ENCODE measurements at places on chromosomes 1 and 21.

GRCh38 chr1:2412773-2413494 is 570 bp upstream of the PEX10 start:
- H3K27me3 ChIP-seq: no peaks in the 10 kb centered on the region
- H3K36me3 ChIP-seq: peaks cover 4% of the 10 kb centered on the region
- DNase-seq: no peak
- peak overlapping the region; percentile 26 for H3K27ac ChIP-seq

DNA sequence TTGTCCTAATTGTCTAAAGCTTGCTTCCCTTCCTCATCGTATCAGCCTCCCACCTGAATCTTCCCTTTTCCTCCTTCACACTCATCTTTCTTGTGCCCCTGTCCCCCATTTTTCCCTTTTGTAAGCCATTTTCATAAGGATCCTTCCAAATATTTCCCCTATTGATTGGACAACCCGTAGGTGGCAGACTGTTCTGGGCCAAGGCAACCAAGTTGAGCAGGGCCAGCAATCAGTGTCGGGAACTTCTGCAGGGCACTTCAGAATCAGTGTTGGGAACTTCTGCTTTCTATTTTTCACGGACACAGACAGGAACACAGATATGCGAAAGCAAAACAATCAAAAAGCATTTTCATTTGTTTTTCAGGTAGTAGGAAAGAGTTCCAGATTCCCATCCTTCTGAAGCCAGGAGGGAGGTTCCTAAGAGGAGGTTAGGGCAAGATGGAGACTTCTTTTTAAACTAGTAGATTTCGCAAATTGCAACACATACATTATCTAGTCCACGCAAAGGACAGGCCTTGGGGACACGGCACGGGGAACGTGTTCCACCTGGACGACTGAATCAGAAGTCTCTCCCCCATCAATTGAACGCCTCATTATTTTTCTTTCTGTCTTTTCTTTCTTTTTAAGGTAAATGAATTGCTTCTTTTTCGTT is 691 bp upstream of the MPZL1 start:
- peaks cover 33% of the 10 kb centered on the region for H3K4me1 ChIP-seq
- peak overlapping the region; percentile 95 for H3K4me3 ChIP-seq
- H3K27ac ChIP-seq: peak overlapping the region; percentile 16

GRCh38 chr1:158577561-158577960 is 2.1 kb downstream of the OR10X1 start:
- no peaks in the 10 kb centered on the region for H3K4me1 ChIP-seq
- no peak overlapping the region for H3K4me3 ChIP-seq
- no peak for DNase-seq
- no peaks in the 10 kb centered on the region for H3K36me3 ChIP-seq
- H3K27ac ChIP-seq: no peak overlapping the region
- no peaks in the 10 kb centered on the region for H3K27me3 ChIP-seq

GRCh38 chr1:167496797-167497619 is 21.3 kb downstream of the CD247 start:
- H3K27me3 ChIP-seq: no peaks in the 10 kb centered on the region
- H3K36me3 ChIP-seq: peaks cover 15% of the 10 kb centered on the region
- H3K27ac ChIP-seq: no peak overlapping the region
- DNase-seq: no peak
- peaks cover 82% of the 10 kb centered on the region for H3K4me1 ChIP-seq
- no peak overlapping the region for H3K4me3 ChIP-seq

DNA sequence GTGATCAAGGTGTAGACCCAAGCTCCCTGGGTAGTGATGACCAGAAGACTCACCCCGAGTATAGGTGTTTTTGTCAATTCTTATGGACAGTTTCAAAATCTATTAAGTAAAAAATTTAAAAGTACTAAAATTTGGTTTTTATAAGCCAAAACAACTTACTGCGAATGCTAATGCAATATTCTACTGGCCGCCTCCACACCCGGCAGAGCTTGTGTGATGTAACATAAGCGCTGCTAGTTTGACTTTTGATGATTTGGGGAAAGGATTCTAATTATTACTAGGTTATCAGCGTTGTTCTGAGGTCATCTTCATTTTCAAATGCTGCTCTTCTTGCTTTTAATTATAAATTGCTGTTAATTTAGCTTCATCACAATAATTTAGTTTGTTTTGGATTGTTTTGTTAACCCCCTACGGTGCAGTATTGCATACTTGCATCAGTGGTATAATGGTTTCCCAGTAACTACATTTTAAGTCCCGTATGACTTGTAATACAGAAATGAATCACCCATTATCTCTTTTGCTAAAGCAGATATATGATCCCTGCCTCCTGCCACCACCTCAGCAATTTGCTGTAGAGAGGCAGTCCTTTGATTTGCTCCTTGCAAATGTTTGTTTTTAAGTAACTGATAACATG is 178.0 kb downstream of the SDCCAG8 start:
- no peak overlapping the region for H3K4me3 ChIP-seq
- DNase-seq: no peak
- H3K4me1 ChIP-seq: peaks cover 3% of the 10 kb centered on the region
- H3K36me3 ChIP-seq: peaks cover 4% of the 10 kb centered on the region

- no peaks in the 10 kb centered on the region for H3K36me3 ChIP-seq
- H3K4me1 ChIP-seq: peaks cover 47% of the 10 kb centered on the region
- no peaks in the 10 kb centered on the region for H3K27me3 ChIP-seq
- DNase-seq: no peak
- H3K4me3 ChIP-seq: no peak overlapping the region
These were observed 13.9 kb upstream of the PRMT2 start for GRCh38 chr21:46621457-46622182.

DNA sequence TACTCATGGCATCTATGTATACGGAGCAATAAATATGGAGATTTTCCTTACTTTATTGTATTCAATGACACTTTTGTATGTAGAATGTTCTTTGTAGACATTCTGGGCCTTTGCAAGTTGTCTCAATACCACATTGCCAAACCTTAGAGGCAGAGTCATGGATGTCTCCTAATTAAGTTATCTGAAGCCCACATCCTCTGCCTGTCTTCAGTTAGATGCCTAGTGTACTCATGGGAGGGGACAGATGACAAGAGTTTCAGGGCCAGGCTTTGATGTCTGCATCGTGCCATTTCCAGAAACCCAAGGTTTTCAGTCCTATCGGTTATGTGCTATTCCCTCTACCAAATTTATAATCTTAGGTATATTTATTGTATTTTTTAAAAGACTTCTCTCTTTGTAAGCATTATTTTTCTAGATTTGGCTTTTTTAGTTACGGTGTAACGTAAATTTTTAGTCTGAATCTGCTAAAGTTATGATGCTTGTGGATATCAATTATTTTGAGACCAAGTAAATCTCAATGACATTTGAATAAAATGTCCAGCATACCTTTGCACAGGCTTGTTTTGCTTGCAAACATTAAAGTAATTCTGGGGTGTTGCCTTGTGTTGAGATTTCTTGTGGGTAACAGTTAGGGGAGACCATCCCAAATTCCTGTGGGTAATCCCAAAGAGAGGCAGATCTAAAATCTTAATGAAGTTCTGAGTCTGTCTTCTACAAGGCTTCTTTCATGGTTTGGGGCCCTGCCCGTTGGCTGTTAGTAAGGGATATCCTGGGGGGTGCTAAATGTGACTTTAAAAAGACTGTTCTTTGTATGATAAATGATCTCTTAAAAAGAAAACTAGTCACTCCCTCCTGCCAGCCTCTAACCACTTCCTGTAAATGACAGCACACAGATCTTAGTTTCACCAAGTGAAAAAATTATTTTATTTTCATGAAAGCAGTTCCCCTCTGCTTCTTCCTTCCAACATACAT is 8.0 kb upstream of the MACF1 start:
- peak overlapping the region; percentile 94 for H3K27ac ChIP-seq
- H3K36me3 ChIP-seq: no peaks in the 10 kb centered on the region
- no peaks in the 10 kb centered on the region for H3K27me3 ChIP-seq

DNA sequence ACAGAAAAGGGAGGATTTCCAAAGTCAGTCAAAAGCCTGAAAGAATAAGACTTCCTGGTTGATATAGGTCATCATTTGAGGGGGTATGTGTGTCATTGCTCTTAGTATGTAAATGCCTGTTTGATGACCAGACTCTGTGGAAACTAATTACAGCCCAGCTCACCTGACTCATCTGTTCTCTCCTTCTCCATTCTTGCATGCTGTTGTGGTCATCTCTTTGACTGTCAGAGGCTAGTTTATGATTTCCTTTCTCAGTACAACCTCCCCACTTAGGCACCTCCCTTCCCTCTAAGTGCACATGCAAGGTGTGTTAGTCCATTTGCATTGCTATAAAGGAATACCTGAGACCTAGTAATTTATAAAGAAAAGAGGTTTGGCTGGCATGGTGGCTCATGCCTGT is 2.4 kb upstream of the C1orf116 start:
- H3K27me3 ChIP-seq: no peaks in the 10 kb centered on the region
- no peak overlapping the region for H3K27ac ChIP-seq
- H3K4me1 ChIP-seq: no peaks in the 10 kb centered on the region
- H3K36me3 ChIP-seq: no peaks in the 10 kb centered on the region
- no peak for DNase-seq
- no peak overlapping the region for H3K4me3 ChIP-seq

GRCh38 chr21:44902268-44903049 is 18.2 kb downstream of the ITGB2 start:
- peaks cover 8% of the 10 kb centered on the region for H3K4me1 ChIP-seq
- DNase-seq: no peak
- H3K36me3 ChIP-seq: peaks cover 95% of the 10 kb centered on the region

GRCh38 chr1:117210831-117211261 is at the start of gene VTCN1:
Gene VTCN1, minus strand, starts transcription at chr1:117210927. Its CDS starts 72 bp downstream, at chr1:117210855.
- H3K27me3 ChIP-seq: no peaks in the 10 kb centered on the region
- no peaks in the 10 kb centered on the region for H3K36me3 ChIP-seq
- no peak within 1 kb of the TSS for H3K4me3 ChIP-seq

GRCh38 chr1:51348147-51348527 is 17.8 kb upstream of the TTC39A start:
- H3K36me3 ChIP-seq: no peaks in the 10 kb centered on the region
- H3K27me3 ChIP-seq: peaks cover 37% of the 10 kb centered on the region
- no peak overlapping the region for H3K27ac ChIP-seq
- DNase-seq: no peak
- no peak overlapping the region for H3K4me3 ChIP-seq

- DNase-seq: no peak
- H3K4me1 ChIP-seq: no peaks in the 10 kb centered on the region
- H3K4me3 ChIP-seq: no peak overlapping the region
- H3K27me3 ChIP-seq: no peaks in the 10 kb centered on the region
These were observed 19.5 kb downstream of the PLA2G5 start for GRCh38 chr1:20089328-20090077.

DNA sequence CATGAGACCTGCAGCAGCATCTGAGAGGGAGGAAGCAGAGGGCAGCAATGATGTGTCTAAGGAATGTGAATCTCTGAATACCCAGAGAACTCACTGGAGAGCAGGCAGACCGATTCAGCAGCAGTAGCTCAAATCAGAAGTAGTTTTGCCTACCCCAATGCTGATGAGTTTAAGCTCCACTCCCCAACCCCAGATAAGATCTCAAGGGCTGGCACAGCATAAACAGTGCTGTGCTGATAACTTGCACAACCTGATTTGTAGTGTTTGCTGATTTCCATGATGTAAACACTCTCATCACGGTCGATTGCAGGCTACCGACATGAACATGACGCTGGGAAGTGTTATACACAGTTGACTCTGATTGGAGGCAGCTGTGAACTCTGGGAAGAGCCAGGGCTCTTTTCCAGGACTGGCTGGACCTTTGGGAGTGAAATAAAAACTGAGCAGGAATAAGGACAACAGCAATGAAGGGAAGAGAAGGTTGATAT is 11.2 kb upstream of the HMGCS2 start:
- H3K4me3 ChIP-seq: no peak overlapping the region
- no peak overlapping the region for H3K27ac ChIP-seq
- no peaks in the 10 kb centered on the region for H3K27me3 ChIP-seq
- no peaks in the 10 kb centered on the region for H3K36me3 ChIP-seq
- H3K4me1 ChIP-seq: no peaks in the 10 kb centered on the region
- no peak for DNase-seq

DNA sequence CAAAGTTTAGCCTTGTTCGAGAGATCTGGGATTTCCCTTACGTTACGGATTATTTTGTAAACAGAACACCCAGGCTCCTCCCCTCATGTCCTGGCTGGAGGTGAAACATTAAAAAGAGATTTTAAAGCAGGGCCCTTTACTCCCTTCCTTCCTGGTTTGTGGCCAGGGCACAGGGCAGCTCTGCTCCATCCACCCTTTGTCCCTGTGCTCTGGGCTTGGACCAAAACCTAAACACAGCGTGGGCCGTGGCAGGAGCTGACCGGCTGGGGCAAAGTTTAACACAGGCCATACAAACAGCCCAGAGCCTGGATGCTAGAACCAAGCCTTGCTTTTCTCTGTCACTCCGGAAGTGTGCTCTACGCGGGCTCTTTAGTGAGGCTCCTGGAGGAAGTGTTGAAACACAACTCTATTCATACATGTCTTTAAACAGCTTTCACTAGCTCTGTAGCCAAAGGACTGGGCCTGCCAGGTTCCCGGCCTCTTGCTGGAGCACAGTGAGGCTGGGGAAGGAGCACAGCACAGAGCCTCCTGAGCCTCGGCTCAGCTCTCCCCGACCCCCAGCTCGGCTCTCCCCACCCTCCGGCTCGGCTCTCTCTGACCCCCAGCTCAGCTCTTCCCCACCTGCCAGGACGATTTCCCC is 84.7 kb downstream of the PDE9A start:
- H3K36me3 ChIP-seq: peaks cover 18% of the 10 kb centered on the region
- H3K27me3 ChIP-seq: no peaks in the 10 kb centered on the region

- no peak for DNase-seq
- H3K4me3 ChIP-seq: no peak overlapping the region
- no peaks in the 10 kb centered on the region for H3K36me3 ChIP-seq
- H3K4me1 ChIP-seq: no peaks in the 10 kb centered on the region
- no peak overlapping the region for H3K27ac ChIP-seq
These were observed 50.8 kb upstream of the COL24A1 start for GRCh38 chr1:86207323-86207722.

DNA sequence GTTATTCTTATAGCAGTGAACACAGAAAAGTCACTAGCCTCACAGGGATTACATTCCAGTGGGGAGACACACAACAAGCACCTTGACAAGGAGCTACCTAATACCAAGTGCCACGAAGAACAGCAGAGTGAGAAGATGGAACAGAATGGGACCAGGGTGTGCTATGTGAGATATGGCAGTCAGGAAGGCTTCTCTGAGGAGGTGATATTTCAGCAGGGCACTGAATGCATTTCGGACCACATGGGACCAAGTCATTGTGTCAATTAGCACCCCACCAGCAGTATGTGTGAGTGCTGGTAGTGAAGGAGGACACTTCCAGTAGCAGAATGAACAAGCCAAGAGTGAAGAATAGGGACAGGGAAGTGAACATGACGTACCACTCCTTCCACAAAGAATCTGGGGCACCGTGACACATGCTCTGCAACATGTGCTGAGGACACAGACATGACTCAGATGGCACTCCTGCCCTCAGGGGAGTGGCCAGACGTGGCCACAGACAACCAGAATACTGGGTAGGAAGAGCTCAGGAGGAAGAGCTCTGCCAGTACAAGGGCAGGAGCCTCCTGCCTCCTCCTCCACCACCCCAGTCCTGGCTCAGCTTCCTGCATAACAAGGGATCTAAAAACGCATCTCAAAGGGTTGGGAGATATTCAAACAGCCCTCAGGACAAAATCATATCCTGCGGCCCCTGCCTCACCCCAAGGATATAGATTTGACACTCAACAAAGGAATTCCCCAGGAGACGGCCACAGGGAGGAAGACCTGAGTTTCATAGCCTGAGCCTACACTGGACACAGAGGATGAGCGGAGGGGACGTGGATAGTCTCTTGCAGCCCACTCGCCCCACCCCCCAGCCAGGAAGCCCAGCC is 102.5 kb downstream of the TRABD2B start:
- no peak for DNase-seq
- no peaks in the 10 kb centered on the region for H3K4me1 ChIP-seq
- H3K27me3 ChIP-seq: no peaks in the 10 kb centered on the region
